Posterior vena cava (tissue), 2 donors: ENCODE measurements at places on chromosomes 1 and 21. TPM values are rescaled to one million over a fixed set of nuclear protein-coding genes. Genes with fewer than 3 reads are reported as not detected.

GRCh38 chr1:25794325-25794724, 5.7 kb upstream of the SELENON start:
- DNase-seq, result no peak

- no peak for DNase-seq
Observed at GRCh38 chr1:152873495-152873894, 4.6 kb upstream of the SMCP start.

DNA sequence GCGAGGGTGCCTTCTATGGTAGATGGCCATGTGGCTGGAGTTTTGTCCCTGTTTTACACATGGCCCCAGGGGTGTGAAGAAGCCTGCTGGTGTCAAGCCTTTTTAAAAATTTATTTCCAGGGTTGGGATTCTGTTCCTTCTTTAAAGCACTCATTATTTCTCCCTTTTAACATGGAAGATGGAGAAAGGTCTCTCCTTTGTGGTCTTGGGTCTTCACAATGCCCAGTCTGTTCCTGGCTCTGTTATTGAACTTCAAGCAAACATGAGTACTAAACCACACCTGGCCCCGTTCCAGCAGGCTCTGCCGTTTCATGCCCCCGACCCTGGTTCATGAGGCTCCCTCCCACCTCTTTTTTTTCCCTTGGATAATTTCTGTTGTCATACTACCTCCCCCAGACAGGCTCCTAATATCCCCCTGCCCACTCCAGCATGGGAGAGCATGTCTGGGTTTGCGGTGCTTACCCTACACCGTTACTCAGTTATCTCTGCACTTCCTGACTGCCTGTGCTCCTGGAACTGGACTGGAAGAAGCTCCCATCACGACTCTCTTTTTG, 121.2 kb upstream of the KIAA0040 start:
- no peak for DNase-seq

GRCh38 chr1:22262583-22262982, 119.7 kb upstream of the WNT4 start:
- no peak for DNase-seq

DNA sequence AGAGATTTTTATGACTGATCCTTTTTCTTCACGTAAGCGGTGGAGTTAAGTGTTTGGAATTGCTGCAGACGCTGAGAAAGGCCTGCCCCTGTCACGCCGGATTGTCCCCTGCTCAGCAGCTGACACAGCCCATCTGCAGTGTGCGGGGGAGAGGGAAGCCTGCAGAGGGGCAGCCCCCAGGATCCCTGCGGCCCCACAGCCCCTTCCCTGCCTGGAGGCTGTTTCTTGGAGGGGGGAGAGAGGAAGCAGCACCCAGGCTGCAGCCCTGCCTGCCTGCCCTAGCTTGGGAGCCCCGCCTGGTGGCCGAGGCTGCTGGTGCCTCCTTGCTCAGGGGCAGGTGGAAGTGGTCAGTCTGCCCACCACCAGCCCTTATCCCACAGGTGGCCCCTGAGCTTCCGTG, 50.7 kb downstream of the PRDM16 start:
- no peak for DNase-seq

DNA sequence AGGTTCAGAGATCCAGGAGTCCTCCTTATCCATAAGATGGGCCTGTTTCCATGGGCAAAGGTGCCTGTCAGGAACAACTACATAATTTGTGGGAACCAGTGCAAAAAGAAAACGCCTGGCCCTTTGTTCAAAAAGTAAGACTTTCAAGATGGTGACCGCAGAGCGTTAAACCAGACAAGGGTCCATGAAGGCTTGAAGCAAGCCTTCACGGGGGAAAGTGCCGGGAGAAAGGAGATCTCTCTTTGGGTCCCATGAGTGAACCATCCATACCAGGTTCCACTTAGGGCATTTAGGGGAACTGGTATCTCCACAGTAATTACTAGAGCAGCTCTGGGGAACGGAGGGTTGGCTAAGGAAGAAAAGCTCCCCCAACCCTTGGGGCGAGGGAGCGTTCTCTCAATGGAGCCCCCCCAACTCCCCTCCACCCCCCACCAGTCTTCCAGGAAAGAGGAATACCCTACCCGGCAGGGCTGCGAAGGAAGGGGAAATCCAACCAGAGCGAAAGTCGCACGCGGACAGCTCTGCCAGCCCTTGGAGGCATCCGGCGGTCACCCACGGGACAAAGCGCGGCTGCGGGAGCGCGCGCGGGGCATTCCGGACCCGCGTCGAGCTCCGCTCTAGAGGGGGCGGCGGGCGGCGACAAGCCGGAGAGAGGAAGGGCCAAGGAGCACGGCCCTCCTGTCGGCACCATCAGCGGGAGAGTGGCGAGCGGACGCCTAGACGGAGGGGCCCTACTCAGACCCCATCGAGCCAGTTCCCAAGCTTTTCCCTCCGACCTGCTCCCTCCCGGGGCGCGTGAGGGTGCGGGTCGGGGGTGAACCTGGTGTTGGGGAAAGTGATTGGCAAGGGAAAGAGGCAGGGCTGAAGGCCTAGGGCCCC, 687 bp upstream of the RASSF5 start:
- peak; percentile 83 for DNase-seq

DNA sequence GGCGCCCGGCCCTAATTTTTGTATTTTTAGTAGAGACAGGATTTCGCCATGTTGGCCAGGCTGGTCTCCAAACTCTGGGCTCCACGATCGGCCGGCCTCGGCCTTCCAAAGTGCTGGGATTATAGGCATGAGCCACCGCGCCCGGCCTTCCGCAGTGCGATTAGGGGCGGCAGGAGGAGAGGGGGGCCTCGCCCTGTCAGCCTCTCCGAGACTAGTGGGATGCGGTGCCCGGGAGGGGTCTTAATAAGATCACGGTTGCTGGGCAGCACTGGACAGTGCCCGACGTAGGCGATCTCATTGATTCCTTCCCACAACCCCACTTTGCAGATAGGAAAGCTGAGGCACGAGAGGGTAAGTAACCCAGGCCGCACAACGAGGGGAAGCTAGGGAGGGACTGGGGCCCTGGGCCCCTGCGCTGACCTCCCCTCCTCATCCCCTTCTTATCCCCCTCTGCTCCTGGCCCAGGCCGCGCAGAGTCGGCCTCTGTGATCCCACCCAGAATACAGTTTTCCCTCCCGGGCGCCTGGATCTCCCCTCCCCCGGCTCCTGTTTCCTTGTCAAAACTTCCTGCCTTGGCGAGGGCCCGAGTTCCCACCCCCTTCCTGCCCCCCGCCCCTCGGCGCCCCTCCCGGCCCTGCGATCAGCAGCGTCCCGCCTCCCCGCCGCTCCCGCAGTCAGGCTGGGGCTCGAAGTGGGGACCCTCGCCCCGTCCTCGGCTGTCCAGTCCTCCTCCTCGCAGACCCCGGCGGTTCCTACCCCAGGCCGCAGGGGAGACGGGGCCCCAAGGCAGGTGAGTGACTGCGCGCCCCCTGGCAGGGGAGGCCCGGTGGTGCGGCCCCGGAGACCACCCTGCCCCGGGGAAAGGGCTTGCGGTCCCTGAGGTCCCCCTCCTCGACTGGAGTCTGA, at the start of gene PEAR1:
Gene PEAR1, plus strand, starts transcription at position 671 of the 906 bp plus-strand sequence. CDS start 10,209 bp downstream, outside the sequence.
- DNase-seq, result no peak

DNA sequence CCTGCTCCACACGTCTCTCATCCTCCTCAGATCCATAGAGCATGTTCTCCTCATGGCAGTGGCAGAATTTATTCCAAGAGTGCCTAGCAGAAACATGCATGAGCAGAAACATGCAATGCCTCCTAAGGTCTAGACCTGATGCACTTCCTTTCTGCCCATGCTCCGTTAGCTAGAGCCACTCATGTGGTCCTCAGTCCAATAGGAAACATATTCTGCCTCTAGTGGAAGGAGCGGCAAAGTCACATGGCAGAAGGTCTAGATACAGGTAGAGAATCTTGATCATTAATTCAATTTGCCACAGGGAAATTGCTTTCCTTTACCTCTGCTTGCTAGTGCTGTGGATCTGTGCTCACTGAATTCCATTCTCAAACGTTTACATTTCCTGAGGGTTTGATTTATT, 130.4 kb downstream of the KIF26B start:
- no peak for DNase-seq

The CRNN gene
- total RNA-seq, result not detected

The MARK1 gene
- total RNA-seq, result 11.1 TPM

The NMNAT2 gene
- total RNA-seq, result 0.60 TPM

The COL8A2 gene
- total RNA-seq, result 33.2 TPM

The F5 gene
- total RNA-seq, result 2.5 TPM

The OR2L2 gene
- 0.10 TPM for total RNA-seq

The KRTAP6-3 gene
- total RNA-seq, result not detected
